Bronchus fibroblast of lung (primary cell): ENCODE measurements at places on chromosomes 5 and 9. TPM values are rescaled to one million over a fixed set of nuclear protein-coding genes. Genes with fewer than 3 reads are reported as not detected.

The P4HA2 gene
- 54.0 and 59.6 TPM in 2 replicates for total RNA-seq

The CCNI2 gene
- total RNA-seq: not detected in 2 replicates

The LCN15 gene
- total RNA-seq: not detected in 2 replicates

The GAS1 gene
- total RNA-seq: 16.1 and 20.2 TPM in 2 replicates

The C8G gene
- total RNA-seq: not detected in 2 replicates

The PLPP7 gene
- total RNA-seq: 3.7 TPM in 2 replicates

The PCAT7 gene
- total RNA-seq: not detected in 2 replicates

The LCN2 gene
- total RNA-seq: not detected in 2 replicates

The GARNL3 gene
- 2.4 TPM in 2 replicates for total RNA-seq

The PCDHB10 gene
- under 0.01 and 0.15 TPM in 2 replicates for total RNA-seq

The LHX3 gene
- total RNA-seq: not detected in 2 replicates

The AMBP gene
- total RNA-seq: not detected in 2 replicates

The ADAMTS12 gene
- 14.7 and 16.3 TPM in 2 replicates for total RNA-seq

The STPG3 gene
- total RNA-seq: not detected in 2 replicates

The SLC46A2 gene
- total RNA-seq: not detected in 2 replicates

The LPCAT1 gene
- total RNA-seq: 56.7 and 56.8 TPM in 2 replicates
